ENCODE measurements at places on chromosomes 4 and X.

- no peak for DNase-seq
Measured at GRCh38 chrX:2423282-2423681, 77.5 kb downstream of the DHRSX start.

- DNase-seq, result no peak
Measured at GRCh38 chrX:112645774-112646173, 34.0 kb downstream of the LHFPL1 start.

- DNase-seq, result no peak
Measured at GRCh38 chr4:80619070-80619674, 283.6 kb downstream of the CFAP299 start.

- DNase-seq, result no peak
Measured at GRCh38 chr4:156837625-156838345, 133.8 kb downstream of the PDGFC start.

GRCh38 chr4:139295942-139296299 is 5.4 kb upstream of the NAA15 start:
- DNase-seq, result no peak

GRCh38 chr4:41325901-41326300 is 69.2 kb downstream of the UCHL1 start:
- DNase-seq, result no peak

GRCh38 chrX:129726307-129727111 is 12.3 kb upstream of the XPNPEP2 start:
- DNase-seq, result peak; percentile 70

GRCh38 chrX:154546354-154547244 is at the start of gene G6PD:
Gene G6PD (minus strand): TSS chrX:154546846. CDS start chrX:154546155, 691 bp downstream.
- peak; percentile 78 for DNase-seq

DNA sequence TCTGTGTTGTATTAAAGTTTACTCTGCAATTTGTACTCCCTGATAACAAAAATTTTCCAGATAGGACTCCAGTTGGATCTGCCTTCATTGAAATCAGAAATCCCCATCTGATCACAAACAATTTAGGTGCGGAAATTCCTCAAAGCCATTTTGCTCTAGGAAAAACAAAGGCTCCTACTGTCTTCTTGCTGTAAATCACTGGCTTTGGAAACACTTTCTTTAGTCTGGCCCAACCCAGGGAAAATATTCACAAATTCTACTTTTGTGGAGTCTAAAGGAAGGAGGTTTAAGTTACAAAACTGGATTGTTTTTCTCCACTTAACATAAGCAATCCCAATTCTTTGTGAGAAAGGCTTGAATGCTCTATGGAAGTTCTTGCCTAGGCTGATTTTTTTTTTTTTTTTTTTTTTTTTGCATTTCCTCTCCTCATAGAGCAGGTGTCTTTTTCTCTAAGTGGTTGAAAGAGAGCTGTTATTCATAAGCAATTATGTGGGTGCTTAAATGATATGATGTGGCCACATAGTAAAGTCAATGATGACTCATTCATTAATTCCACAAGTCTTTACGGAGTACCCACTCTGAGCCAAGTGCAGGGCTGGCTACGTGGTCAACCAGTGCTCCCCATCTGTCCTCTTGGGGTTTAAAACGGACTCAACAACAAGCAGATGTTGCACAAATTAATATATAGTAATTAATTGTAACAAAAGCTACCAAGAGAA is 261.4 kb downstream of the LDB2 start:
- DNase-seq, result no peak

- DNase-seq, result no peak
Measured at GRCh38 chr4:7414736-7415510, 19.8 kb downstream of the PSAPL1 start.

- DNase-seq, result no peak
Measured at GRCh38 chr4:88058295-88058694, 50.9 kb downstream of the PKD2 start.

DNA sequence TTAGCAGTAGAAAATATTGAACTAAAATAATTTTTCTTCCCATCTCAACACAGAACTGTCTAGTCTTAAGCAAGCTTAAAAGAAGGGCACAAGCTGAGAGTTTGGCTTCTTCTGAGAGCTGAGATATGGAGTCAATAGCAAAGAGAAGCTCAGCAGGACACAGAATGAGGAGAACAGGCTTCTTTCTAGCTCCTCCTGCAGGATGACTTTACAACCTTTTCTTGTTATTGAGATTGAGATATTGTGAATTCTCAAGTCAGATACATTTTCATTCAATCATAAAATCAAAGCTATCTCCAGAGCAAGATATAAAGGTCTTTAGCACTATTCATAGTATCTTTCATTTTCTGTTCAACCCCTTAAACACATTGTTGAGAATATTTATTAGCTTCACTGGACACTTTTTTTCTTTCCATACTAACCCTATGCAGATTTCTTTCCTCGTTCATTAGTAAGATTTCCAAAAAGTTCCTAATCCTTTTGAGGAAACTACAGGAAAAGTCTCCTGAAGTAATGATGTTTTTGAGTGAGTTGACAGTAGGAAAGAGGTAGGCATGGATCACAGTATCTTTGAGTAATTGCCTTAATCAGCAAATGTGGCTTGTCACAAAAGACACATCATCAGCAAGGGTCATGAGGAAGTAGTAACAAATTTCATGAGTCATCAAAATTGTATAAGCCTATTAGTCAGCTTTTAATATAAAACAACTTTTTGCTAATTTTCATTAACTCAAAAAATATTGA is 17.8 kb upstream of the CXCL3 start:
- DNase-seq, result no peak

DNA sequence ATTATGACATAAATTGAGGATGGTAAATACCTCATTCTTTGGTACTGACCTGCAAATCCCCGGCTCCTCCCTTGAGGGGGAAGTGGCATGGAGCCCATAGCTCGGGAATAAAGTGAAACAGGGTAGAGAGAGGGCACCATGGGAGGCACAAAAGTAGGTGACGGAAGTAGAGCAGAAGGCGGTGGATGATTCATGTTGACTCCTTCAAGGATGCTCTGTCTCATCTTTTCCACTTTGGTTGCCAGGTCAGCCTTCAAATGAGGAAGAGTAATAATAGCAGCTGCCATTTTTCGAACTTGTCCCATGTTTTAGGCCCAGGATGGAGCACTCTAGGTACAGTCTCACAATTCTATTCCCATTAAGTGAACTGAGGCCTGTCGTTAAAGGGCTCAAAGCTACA is 41.4 kb upstream of the PHF8 start:
- DNase-seq, result no peak

GRCh38 chrX:10750581-10750980 is 130.2 kb upstream of the MID1 start:
- DNase-seq, result no peak

DNA sequence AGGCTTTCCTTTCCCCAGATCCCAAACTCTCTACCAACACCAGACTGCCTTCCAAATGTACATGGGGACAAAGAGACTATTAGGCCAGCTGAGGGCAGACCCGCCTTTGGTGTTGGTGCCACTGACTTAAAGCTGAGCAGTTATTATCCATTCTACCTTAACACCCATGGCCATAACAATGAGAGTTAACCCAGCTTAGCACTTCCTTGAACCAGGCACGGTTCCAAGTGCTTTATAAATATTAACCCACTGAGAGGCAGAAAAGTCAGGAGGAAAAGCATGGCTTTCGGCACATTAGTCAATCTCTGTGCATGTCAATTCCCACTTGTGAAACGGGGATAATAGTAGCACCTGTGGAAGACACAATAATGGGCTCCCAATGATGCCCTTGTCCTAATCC is 243.1 kb upstream of the ANXA3 start:
- DNase-seq, result no peak
